Stimulated activated CD8-positive, alpha-beta memory T cell treated with anti-CD3 and anti-CD28 coated beads, Interleukin-7, amount 100 ng/mL, for 4 hours (primary cell): ENCODE measurements at places on chromosomes 4 and X.

DNA sequence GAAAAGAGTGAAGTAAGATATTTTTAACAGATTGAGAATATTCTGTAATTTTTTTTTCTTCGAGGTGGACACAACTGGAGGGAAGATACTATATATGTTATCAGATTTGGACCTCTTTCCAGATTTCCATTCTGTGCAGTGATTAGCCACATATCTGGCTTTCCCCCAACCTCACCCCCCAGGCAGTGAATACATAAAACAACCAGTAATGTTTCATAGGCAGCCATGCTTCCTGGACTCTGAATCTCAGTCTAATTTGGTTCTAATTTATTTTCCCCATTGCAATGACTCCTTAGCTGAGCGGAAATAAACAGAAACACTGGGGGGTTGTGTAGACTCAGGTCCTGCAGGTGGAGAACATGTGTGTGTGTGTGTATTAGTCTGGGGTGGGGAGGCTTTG lies 226.5 kb downstream of the FBXW7 start:
- no peak for DNase-seq

- DNase-seq: no peak
Observed at GRCh38 chrX:19579485-19579884, 64.2 kb upstream of the MAP3K15 start.

GRCh38 chr4:173769568-173769967 lies 239.5 kb upstream of the HAND2 start:
- DNase-seq: no peak

- no peak for DNase-seq
Observed at GRCh38 chrX:15781961-15782699, 8.2 kb upstream of the ZRSR2 start.

DNA sequence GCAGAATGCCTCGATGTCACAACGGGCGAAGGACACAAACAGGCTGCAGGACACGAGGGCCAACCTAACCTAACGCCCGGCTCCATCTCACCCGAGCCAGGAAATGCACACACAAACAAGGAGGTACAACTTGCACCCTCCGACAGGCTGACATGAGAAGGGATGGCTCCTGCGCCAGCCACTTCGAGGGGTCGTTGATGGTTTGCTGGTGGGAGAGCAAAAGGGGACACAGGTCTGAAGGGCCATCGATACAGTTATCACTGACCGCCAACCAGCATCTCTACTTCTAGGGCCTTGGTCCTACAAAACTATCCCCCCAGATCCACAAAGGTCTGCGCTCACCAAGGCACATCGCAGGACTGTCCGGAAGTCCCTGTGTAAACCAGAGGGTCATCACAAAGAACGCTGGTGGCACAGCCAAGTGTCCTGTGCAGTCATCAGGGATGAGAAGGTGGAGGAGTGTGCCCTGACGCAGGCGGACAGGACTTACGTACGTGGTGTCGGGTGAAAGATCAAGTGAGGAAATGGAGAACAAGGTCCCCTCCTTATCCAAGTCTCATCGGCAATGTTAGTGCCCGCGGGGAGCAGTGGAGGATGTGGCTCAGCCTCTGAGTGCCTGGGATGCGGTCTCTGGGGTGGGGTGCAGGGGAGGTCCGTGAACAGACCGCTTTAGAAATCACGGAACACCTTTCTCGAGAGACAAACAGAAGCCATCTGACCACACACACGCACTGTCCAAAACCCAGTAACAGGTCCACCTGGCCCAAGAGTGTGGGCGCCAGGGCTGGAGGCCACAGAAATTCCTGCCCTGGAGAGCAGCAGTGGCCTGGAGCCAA lies 7.0 kb downstream of the MXD4 start:
- DNase-seq: no peak

DNA sequence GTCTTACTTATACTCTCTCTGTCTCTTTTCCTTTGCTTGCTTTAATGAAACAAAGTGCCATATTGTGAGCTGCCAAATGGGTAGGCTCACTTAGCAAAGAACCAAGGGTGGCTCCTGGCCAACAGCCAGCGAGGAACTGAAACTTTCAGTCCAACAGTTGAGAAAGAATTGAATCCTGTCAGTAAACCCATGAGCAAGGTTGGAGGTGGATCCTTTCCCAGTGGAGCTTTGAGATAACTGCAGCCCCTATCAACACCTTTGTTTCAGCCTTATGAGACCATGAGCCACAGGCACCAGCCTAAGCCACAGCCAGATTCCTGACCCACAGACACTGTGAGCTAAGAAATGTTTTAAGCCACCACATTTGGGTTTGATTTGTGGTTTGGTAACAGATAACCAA lies 362.2 kb downstream of the PDGFC start:
- no peak for DNase-seq

GRCh38 chrX:14675500-14675899 lies 146.2 kb downstream of the GLRA2 start:
- DNase-seq: no peak

DNA sequence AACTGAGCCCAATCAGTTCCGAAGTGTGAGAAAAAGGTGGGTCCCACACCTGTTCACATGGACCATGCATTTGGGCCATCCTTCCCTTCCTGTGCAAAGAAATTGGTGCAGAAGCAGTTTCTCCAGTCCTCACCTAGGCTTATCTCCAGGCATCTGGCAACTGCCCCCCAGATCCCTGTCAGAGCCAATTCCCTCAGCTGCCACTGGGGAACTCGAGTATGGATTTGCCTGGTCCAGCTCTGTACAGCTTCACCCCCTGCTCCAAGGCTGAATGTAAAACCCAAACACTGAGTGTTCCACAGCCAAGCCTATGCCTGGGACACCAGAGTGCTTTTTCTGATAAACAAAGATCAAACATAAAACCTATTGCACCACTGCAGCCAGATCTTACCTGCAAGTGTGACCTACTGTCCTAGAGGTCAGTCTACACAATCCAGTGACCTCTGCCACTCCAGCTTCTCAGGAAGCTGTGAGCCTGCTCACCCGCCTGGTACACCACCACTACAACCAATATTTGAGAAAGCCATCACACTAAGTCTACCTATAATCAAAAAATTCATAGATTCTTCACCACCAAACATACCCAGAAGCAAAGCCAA lies 136.4 kb downstream of the STPG2 start:
- no peak for DNase-seq

GRCh38 chr4:117417856-117418255 lies 332.5 kb upstream of the TRAM1L1 start:
- DNase-seq: no peak

DNA sequence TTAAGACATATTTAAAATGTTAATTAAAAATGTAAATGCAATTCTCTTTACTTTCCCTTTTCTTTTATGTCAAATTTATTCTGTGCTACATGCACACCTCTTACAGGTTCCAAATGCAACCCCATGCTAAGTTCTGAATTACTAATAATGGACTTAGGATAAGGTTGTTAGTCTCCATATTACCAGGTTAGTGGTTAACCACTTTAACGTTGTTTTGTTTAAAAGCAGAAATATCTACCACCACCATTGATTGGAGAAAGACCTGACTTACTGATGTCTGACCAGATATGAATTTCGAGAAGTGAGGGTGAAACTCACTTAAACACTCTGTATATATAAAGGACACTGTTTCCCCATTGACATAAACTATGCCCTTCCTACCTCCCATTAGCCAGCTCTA lies 6.9 kb upstream of the TRPC3 start:
- DNase-seq: no peak

DNA sequence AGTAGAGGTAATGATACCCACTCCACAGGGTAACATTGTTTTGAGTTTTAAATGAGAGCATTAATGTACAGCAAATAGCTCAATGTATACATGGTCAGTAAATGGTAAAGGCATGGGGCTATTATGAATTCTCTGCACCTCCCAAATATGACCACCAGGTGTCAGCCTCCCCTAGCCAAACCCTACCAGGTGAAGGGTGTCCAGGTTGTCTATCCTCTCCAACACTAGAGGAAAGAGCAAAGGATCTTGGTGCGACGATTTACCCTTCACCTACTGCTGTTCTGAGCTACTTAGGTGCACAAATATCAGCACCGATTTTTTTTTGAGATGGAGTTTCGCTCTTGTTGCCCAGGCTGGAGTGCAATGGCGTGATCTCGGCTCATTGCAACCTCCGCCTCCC lies 26.5 kb upstream of the XIAP start:
- DNase-seq: peak; percentile 35

DNA sequence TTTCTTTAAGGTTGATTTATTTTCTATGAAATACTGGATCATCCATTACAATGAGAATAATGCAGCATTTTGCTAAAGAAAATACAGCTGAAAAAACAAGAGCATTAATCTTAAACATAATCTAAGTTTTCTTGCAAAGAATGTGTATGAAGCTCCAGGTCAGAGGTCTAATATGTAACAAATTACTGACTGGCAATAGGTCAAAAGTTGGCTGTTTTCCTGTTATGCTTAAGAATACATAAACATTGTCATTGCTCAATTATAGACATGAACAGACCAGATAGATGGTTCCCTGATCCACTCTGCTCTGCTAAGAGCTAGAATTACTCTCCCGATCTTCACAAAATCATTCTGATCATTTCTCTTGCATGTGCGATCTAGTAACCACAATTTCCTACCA lies 718.6 kb downstream of the PDHA2 start:
- no peak for DNase-seq

DNA sequence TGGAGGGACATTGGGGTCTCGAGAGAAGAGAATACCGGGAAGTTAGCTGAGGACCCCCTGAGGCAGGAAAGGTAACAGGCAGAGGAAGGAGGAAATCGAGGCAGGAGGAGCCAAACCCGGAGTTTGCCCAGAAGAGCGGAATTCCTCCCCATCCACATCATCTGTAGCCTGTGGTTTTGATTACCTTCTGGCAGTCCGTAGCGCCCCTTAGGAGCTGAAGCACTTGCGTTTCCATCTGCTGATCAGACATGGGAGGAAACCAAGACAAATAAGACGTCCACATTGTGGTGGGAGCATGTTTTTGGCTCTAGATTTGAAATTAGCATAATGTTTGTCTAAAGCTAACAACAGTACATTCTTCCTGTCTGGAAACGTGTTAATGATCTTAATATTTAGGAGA lies 26.8 kb upstream of the HMX1 start:
- no peak for DNase-seq

DNA sequence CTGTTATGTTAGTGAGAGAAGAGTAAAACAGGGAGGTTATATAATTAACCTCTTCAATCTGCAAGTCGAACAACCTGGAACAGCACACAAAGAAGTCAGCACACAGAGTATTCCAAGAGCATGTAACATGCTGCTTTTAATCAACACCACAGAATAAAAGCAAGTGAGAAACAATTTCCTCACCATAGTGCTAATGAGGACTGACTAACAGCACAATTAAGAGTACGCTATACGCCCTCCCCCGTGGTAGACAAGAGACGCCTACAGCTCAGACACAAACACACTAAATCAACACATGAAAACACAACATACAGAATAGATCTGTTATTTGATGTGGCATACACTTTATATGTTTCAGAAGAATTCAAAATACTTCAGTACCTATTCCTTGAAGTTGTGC lies 103.0 kb downstream of the PPP3CA start:
- DNase-seq: no peak

- DNase-seq: no peak
Observed at GRCh38 chr4:165398570-165398969, 19.8 kb downstream of the CPE start.

DNA sequence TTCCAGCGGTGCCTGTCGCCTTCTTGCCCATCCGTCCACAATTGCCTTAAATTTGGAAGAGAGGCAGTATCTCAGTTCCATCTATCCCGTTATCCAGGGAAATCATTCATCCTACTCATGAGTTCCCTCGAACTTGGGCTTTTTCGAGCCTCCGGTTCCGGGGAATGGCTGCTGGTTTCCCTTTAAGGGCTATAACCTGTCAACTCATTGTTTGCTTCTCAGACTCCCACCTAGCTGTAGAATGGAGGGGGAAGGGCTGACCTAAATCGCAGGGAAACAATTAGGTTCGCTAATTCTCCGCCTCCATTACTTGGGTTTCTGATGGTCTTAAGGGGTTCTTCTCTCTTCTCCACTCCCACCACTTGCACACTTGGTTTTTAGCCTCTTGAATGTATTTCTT lies 1.2 kb downstream of the UCHL1 start:
- no peak for DNase-seq

- no peak for DNase-seq
Observed at GRCh38 chr4:84527391-84527790, 28.3 kb upstream of the NKX6-1 start.

GRCh38 chr4:155612074-155612473 lies 54.6 kb upstream of the GUCY1A1 start:
- DNase-seq: no peak

GRCh38 chrX:136711147-136711546 lies 63.2 kb downstream of the CD40LG start:
- DNase-seq: no peak

DNA sequence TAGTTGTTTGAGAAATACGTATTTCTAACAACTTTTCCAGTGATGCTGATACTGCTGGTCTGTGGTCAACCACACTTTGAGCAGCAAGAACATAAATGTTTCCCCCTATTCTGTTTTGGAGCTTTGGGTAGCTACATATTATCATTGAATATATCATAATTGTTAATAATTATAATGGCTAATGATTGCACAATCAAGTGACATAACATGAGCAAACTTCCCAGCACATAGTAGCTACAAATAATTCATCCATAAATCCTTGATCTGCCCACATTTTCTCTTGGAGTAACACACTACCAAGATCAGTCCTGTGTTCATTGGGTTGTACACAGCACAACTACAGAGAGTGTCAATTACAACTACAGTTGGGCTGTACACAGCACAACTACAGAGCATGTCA lies 436.3 kb upstream of the MAGEB18 start:
- DNase-seq: no peak

DNA sequence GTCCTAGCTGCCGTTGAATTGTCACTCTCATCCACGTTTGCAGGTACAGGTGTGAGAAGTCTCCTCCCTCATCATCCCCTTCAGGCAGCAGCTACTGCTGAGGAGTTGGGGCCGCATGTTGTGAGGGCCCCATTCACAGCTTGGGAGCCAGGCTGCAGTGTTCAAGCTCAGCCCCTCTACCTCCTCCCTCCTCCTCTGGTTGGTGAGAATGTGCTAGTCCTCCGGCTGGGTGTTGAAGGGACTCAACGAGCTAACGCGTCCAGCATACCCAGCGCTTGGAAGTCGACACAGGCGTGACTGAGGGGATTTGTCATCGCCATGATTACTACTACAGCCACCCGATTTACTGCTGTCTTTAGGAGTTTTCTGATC lies 82.0 kb upstream of the PSAPL1 start:
- DNase-seq: no peak

DNA sequence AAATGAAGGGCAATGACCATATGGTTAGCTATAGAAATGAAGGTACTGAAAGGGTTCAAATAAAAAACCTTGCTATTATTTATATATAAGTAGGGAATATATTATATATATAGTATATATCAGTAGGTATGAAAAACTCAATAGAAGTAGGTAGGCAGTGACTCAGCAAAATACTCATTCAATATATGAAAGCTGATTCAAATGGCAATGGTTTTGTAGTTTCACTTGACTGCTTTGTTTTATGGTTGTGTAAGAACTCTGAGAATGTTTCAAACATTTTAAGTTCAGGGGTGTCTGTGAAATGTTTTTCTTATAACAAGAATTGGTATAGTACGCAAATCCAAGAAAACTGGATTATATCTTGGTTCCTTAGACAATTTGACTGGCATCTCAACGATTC lies 4.1 kb downstream of the ZNF280C start:
- no peak for DNase-seq
